ENCODE measurements at places on chromosomes 1 and 21.

DNA sequence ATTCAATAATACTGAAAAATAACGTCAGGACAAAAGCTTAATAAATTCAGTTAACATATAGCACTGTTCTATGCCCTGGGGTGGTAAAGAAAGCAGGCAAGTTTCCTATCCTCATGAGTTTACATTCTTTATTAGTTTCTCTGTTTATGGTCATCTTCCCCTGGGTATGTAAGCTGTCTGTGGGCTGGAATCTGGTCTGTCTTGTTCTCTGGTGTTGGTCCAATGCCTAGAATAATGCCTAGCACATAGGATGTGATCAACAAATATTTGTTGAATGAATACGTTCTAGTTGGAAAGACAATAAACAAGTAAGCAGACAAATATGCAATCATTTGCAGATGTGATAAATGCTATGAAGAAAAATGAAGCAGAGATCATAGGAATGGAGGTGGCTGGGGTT lies 7.2 kb upstream of the IGSF3 start:
- no peak for DNase-seq

DNA sequence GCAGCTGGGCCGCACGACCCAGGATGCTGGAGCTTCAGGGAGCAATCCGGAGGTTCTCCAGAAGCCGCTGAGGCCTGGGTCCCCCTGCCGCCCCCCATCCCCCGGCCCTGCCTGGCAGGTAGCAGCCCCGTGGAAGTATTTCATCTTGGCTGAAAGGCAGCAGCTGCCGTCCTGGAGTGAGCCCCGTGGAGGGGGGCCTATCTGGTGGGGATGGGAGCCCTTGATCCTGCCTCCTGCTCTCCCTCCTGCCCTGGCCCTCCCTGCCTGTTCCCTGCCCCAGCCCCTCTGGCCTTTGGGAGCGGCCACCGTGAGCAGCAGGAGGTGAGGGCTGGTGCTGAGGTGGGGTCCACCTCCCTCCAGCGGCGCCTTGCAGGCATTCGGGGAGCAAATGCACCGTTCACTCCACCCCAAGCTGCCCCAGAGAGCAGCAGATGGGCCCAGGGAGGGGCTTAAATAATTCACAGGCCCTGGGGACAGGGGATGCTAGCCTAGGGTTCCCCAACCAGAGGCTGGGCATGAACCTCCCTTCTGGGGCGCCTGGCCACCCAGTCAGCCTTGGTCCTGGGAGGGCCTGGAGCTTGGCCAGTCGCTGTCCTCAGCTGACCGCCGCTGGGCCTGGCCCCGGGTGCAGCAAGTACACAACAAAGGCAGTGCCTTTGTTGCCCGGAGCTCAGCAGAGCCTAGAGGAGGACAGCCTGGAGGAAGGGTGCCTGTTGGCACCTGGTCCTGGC lies 23.7 kb upstream of the PLCH2 start:
- DNase-seq = no peak

DNA sequence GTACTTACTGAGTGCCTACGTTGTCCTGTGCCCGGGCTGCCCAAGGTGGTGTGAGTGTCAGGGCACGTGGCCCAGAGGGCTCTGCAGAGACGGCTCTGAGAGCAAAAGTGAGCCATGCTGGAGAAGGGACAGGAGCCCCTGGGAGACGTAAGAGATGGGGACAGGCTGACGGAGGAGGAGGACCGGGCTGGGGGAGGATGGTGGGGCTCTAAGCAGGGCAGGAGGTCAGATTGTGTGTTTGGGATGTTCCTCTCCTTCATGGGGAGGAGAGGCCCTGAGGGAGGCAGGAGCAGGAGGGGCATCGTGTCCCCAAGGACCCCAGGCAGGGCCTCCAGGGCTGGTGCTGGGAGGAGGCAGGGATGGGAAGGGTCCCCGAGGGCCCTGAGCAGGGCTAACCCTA lies 158.9 kb downstream of the PCBP3 start:
- DNase-seq = no peak

GRCh38 chr1:85144351-85144750 lies 56.5 kb downstream of the SYDE2 start:
- DNase-seq = no peak

GRCh38 chr1:6270401-6270800 lies 9.5 kb upstream of the GPR153 start:
- DNase-seq = no peak

GRCh38 chr1:5826601-5827000 lies 165.6 kb downstream of the NPHP4 start:
- no peak for DNase-seq

- no peak for DNase-seq
Observed at GRCh38 chr1:80769208-80769750, 1031.5 kb upstream of the ADGRL2 start.

DNA sequence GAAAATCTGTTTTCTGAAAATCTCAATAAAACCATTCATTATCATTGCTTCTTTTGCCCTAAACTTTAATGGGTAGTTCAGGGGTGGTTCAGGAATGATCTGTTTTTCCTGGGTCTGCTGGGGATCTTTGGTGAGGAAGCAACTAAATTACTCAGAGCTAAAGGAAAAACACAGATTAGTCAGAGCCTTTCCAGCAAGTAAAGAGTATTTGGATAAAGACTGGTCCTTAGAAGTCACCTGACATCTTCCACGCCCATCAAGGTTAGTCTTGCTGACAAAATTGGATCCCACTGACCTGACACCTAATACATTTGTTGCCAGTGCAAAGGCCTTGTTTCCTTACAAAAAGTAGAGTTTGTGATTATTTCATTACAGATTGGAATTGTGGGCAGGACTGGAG lies 24.2 kb downstream of the HSPA13 start:
- no peak for DNase-seq

GRCh38 chr21:17371450-17371849 lies 141.4 kb upstream of the CXADR start:
- DNase-seq = no peak

DNA sequence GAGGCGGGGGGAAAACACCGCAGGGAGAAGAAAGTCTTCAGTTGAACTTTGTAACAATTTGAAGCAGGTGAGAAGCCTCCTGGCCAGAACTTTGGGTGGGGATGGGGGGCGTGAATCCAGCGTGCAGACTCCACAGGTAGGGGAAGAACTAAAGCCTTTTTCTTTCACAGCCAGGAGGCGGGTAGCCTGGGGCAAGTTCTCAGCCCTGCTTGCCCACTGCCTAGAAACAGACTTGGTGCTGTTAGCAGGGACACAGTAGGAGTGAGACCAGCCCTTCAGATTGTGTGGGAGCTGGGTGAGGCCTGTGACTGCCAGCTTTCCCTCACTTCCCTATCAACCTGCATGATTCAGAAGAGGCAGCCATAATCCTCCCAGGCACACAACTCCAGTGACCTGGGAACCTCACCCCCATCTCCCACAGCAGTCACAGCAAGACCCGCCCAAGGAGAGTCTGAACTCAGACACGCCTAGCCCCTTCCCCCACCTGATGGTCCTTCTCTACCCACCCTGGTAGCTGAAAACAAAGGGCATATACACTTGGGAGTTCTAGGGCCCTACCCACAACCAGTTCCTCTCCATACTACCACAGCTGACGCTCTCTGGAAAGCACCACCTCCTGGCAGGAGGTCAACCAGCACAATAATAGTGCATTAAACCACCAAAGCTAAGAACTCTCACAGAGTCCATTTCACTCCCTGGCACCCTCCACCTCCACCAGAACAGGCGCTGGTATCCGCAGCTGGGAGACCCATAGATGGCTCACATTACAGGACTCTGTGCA lies 83.5 kb upstream of the CDC42BPA start:
- no peak for DNase-seq

GRCh38 chr1:23562137-23562876 lies 3.0 kb upstream of the ID3 start:
- peak; percentile 98 for DNase-seq

- peak; percentile 84 for DNase-seq
Observed at GRCh38 chr1:8343464-8344001, 25.6 kb downstream of the SLC45A1 start.

- DNase-seq = no peak
Observed at GRCh38 chr1:236108027-236108648, 34.2 kb upstream of the GPR137B start.

- no peak for DNase-seq
Observed at GRCh38 chr1:14707531-14708445, 109.3 kb downstream of the KAZN start.

DNA sequence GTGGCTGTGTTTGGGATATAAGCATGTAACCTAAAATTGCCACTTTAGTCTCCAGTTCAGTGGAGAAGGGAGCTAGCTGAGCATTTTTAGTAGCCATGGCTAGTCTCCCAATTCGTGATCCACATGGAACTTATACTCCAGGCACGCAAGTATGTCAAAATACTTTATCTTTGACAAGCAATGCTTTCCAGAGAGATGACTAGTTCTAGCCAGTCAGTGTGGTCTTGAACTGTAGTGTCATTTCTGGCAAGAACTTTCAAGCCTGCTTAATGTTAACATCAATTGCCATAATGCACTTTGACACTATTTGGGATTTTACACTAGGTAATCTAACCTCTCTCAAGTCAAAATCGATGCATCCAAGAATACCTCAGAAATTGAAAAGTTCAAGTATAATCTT lies 660.0 kb downstream of the PTPRC start:
- DNase-seq = no peak

DNA sequence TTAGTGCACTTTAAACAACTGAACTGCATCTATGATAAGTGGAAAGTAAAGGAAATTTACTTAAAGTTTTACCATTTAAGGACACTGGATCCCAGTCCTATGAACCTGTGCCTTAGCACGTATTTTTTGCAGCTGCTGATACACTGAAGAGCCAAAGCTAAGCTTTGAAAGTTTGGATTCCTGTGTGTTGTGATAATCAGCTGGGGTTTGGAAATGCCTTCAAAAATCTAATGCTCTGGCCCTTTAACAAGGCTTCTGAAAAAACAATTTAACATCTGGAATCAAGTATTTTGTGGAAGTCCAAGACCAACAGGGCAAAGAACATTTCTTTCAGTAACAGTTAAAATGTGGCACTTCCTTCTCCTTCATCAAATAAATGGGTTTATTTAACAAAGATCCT lies 51.8 kb downstream of the DDAH1 start:
- DNase-seq = no peak

DNA sequence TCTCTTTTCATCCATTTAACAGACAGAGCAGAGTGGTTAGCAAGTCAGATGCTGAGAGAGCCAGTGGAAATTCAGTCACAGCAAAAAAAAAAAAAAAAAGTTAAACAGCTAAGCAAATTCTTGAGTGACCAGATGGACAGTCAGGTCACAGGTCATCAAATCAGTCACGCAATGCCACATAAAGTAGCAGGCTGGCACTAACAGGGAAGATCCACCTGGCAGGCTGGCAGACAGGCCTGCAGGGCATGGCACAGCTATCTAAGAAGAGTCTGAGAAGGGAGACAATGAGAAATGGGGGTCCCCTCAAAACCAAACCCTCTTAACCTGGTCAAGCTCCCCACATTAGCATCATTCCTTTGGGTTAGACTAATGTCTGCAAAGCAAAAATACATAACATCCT lies 371.9 kb downstream of the TTLL7 start:
- no peak for DNase-seq

- DNase-seq = no peak
Observed at GRCh38 chr1:100998426-100998825, 27.2 kb downstream of the DPH5 start.
